ENCODE measurements at places on chromosomes 1 and 21. TPM values are rescaled to one million over a fixed set of nuclear protein-coding genes. Genes with fewer than 3 reads are reported as not detected.

RBP7 gene
- 5.2 TPM for total RNA-seq

PPM1J gene
- 1.2 TPM for total RNA-seq

AIM2 gene
- not detected for total RNA-seq

ANXA9 gene
- total RNA-seq, result 0.80 TPM

FMOD gene
- total RNA-seq, result not detected

TRAF3IP3 gene
- not detected for total RNA-seq

TNFSF18 gene
- not detected for total RNA-seq

PPIAL4G gene
- total RNA-seq, result not detected

POU3F1 gene
- not detected for total RNA-seq

NOS1AP gene
- total RNA-seq, result 0.51 TPM

AGMAT gene
- 5.4 TPM for total RNA-seq

NID1 gene
- 8.1 TPM for total RNA-seq

IVNS1ABP gene
- total RNA-seq, result 25.1 TPM

CFHR3 gene
- total RNA-seq, result 0.10 TPM

NBPF4 gene
- 0.18 TPM for total RNA-seq

CRYBG2 gene
- total RNA-seq, result 1.2 TPM

CAPZB gene
- 218 TPM for total RNA-seq

MMP23B gene
- total RNA-seq, result 0.73 TPM

ZNHIT6 gene
- total RNA-seq, result 15.9 TPM

CD1B gene
- not detected for total RNA-seq

SPRR2E gene
- not detected for total RNA-seq

OR2L13 gene
- total RNA-seq, result not detected

ATP5PO gene
- total RNA-seq, result 156 TPM

PRKAA2 gene
- 2.8 TPM for total RNA-seq

CNKSR1 gene
- 0.33 TPM for total RNA-seq

ODR4 gene
- total RNA-seq, result 15.0 TPM

TIE1 gene
- not detected for total RNA-seq

KCNE1 gene
- not detected for total RNA-seq

FTCD gene
- total RNA-seq, result 0.12 TPM
